Astrocyte of the cerebellum (primary cell): ENCODE measurements at places on chromosomes 3 and 15.

DNA sequence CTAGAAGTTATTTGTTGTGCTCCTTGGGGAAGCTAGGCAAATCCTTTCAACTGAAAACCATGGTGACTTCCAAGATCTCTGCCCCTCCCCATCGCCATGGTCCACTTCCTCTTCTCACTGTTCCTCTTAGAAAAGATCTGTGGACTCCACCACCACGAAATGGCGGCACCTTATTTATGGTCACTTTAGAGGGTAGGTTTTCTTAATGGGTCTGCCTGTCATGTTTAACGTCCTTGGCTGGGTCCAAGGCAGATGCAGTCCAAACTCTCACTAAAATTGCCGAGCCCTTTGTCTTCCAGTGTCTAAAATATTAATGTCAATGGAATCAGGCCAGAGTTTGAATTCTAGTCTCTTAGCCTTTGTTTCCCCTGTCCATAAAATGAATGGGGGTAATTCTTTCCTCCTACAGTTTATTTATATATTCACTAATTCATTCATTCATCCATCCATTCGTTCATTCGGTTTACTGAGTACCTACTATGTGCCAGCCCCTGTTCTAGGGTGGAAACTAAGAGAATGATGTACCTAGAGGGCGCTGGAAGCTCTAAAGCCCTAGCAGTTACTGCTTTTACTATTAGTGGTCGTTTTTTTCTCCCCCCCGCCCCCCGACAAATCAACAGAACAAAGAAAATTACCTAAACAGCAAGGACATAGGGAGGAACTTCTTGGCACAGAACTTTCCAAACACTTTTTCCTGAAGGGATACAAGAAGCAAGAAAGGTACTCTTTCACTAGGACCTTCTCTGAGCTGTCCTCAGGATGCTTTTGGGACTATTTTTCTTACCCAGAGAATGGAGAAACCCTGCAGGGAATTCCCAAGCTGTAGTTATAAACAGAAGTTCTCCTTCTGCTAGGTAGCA is 657 bp downstream of the PATL2 start:
- DNase-seq: no peak

DNA sequence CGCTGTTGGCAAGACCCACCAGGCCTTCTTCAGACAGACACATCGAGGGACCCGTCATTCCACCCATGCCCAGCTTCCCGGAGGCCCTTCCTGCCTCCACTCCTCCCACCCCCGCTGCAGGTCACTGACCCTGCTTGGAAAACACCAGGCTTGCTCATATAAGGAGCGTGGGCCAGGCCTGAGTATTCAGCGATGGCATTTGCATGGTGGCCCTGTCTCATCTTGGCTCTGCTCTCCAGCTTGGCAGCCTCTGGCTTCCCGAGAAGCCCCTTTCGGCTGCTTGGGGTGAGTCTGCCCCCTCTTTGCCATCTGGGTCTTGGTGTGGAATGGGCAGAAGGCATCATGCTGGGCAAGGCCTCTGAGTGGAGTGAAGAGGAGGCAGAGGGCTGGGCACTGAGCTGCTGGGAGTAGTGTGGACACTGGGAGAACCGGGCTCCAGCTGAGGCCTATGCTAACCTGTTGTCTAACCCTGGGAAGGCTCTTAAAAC is at the start of gene ITIH3:
Gene ITIH3 (plus strand): TSS at position 185 of the 488 bp plus-strand sequence. CDS start 8 bp downstream, at position 193.
- DNase-seq: no peak

DNA sequence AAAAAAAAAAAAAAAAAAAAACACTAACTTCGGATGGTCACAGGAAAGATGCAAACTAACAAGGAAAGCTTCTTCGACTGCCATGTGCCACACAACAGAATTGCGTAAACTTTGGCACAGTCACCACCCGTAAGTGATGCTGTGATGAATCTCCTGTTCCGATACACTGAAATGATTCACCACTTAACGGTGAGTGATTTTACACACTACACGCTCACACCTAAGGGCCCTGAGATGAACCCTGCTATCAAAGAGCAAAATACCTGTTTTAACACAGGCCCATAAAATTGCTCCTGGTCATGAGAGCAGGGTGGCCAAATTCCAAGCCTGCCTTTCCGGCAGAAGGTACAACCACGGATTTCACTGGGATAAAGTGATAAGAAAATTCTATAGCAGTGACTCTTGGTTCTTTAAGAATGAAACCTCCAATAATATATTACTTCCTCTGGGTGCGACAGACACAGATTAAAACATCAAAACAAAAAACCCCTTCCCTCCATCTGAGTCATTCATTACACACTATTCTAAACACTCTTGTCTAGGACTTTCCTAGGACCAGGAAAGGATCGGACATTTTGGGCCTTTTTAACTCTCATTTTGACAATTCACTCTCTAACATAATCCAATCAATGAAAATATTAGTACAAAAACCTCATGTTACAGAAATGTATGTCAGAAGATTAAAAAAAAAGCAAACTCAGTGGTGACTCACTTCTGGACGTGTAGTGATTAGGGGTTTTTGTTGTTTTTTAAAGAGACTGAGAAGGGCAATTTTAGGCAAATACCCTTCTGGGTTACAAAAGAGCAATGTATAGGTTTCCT is 28.3 kb downstream of the LRIG1 start:
- DNase-seq: no peak

DNA sequence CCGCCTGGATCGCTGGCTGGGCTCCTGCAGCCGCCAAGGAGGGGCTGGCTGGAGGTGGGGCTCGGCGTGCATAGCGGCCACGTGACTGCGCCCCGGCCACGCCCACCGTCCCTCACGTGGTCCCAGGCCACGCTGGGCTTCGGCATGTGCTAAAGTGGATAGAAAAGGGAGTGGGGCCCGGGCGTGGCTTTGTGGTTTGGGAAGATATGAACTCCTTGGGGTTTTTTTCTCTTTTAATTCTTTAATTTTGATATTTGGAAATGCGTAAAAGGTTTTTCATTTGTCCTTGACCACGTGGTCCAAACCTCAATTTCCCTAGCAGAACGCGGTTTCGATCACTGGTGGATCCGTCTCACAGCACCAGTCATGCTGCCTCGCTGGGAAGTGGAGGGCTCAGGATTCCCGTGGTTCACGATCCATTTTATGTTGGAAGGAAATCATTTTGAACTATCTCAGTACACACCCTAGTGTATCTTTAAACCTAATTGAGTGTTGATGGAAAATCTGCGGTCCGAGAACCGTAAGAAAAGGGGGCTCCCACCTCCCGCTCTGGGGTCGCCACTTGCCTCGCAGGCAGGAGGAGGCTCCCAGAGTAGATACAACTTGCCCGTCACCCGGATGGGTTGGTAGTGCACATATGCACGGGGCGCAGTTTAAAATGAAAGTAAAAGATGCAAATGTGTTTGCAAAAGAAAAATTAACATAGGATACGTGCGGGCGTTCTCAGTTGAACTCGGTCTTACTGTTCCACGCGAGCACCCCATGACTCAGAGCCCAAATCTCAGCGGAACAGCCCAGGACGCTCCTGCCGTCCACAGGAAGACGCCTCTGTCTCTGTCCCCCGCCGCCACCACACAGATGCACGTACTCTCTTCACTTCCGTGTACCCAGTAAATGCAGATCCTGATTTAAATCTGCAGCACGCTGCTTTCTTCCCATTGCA is 141.9 kb downstream of the PGPEP1L start:
- no peak for DNase-seq

- no peak for DNase-seq
Measured at GRCh38 chr3:182568876-182569275, 224.4 kb upstream of the ATP11B start.

DNA sequence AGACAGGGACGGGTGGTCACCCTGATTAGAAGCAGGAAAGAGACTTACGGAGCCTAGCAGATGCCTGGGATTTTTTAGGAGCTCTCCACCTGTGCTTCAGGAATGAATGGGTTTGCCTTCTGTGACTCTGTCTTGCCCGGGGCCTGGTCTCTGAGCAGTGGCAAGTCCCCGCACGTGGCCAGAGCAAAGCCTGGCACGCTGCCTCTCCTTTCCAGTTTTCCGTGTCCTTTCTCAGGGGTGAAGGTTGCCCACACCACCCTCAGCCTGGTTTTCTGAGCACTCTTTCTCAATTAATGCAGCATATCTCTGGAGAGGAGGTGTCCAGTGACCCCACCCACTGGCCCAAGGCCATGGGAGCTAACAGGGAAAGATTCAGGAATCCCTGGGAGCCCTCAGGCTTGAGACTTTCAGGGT is 14.5 kb upstream of the CHST14 start:
- DNase-seq: no peak

DNA sequence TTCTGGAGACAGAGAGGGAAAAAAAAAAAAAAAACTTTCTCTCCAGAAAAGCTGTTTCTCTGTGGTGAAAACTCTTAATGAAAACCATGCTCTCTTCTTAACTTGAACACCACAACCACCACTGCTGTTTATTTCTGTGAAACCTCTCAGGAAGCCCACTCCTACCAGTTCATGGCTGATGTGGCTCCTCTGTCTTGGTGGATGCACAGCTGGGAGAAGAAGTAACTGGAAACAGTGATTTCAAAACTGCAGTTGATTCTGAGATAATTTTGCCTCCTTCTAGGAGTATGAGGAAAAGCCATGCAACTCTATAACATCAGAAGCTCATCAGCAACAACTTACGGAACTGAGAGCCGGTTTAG is 40.2 kb upstream of the PYGO1 start:
- DNase-seq: no peak

DNA sequence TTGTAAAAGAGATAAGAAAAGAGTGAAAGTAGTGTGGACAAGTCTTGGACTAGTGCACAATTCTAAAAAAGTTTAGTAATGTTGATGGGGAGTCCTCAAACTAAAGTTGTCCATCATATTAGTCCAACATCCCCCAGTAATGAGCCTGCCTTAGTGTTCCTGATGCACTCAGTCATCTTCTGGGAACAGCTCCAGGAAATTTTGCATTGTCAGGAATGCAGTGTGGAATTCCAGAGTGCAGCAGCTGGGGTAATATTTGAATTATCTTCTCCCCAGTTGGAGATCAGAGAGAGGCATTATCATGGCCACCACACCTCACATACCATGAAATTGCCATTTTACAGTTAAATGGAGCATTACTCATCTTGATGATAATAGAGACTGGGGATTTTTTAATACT is 528.8 kb upstream of the NAALADL2 start:
- peak; percentile 95 for DNase-seq

DNA sequence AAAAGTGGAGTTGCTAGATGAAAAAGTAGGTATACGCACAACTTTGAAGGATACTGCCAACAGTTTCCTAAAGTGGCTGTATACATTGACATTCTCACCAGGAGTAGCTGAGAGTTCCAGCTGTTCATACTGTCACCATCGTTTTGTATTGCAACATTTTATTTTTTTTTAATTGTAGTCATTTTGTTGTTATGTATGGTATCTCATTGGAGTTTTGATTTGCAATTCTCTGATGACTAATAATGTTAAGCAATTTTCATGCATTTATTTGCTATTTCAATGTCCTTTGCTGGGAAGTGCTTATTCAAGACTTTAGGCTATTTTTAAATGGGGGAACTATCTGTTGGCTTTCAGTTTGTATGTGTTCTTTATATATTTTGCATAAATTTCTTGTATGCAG is 185.1 kb upstream of the TGFBR2 start:
- no peak for DNase-seq

DNA sequence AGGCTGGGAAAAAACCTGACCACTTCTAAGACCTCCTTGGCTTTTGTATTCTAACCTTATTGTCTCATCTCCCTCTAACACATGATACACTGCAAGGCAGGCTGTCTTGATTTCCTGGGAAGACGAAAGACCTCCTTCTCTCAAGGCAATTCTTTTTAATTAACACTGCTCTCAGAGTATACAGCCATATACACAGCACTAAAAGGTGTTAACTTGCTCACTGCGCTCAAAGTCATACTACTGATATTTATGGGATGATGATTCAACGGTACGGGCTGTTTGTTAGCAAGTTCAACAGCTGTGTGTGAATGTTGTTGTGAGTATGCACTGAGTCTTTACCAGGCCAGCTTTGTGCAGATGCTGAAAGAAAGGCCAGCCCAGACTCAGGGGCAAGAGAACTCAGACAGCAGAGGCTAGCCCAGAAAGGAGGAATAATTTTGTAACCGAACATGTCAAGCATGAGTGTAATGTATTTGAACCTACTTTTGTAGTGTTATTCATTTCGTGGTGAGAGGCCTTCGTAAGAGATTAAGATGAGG is 229.9 kb downstream of the IL5RA start:
- no peak for DNase-seq

- no peak for DNase-seq
Measured at GRCh38 chr3:186221760-186222378, 113.0 kb upstream of the ETV5 start.

DNA sequence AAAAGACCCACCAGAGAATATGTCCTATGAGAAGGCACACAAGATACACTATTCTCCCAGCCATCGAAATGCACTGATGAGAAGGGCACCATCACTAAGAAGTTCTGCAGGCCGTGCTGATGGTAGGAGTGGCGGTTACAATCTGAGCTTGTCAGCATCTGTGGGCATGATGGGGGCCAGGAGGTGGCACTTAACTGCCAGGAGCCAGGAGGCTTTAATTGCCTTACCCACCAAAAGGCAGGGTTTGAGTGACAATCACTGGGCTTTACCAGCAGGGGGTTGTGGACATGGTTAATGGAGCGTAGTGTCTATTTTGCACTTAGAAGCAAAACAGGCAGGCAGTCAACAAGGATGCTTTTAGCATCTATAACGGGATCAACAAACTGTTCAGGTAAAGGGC is 16.0 kb upstream of the SQOR start:
- DNase-seq: no peak

- no peak for DNase-seq
Measured at GRCh38 chr3:72411843-72412242, 436.4 kb downstream of the SHQ1 start.

DNA sequence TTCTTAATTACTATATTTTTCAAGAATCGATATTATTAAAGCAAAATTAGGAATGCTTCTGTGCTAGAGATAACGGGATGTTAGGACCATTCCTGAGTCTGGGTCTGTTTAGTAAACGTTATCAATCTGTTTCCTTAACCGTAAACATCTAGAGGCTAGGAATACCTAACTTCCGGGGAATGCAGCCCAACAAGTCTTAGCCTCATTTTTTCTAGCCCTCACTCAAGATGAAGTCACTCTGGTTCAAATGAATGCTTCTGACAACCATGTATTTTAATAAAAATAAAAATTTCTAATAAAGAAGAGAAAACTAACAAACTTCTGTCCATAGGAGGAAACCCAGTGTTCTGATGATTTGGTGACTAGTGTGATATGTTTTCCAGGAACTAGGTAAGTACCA is 11.1 kb upstream of the SELENOK start:
- no peak for DNase-seq

DNA sequence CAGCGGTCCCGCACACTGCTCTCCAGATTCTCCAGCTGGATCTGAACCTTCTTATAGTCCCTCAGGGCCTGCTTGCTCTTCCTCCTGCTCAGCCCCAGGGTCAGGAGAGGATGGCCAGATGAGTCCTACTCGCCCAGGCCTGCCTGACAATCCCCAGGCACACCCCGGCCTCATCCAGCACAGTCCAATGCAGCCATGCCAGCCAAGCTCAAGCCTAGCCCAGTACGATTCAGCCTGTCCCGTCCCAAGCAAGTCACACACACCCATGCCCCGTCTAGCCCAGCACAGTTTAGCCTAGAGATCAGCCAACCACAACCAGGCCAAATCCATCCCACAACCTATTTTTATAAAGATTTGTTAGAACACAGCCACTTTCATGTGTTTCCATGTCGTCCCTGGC is 16.8 kb downstream of the PLXNB1 start:
- DNase-seq: no peak

GRCh38 chr15:27958911-27959578 is 140.1 kb downstream of the OCA2 start:
- DNase-seq: no peak

GRCh38 chr3:48830715-48831114 is 17.0 kb downstream of the PRKAR2A start:
- DNase-seq: no peak

- no peak for DNase-seq
Measured at GRCh38 chr3:123914829-123915228, 30.7 kb upstream of the MYLK start.
